ENCODE measurements at places on chromosomes 13 and 19.

- no peak for DNase-seq
Measured at GRCh38 chr19:49597703-49597974, 6.7 kb downstream of the PRR12 start.

DNA sequence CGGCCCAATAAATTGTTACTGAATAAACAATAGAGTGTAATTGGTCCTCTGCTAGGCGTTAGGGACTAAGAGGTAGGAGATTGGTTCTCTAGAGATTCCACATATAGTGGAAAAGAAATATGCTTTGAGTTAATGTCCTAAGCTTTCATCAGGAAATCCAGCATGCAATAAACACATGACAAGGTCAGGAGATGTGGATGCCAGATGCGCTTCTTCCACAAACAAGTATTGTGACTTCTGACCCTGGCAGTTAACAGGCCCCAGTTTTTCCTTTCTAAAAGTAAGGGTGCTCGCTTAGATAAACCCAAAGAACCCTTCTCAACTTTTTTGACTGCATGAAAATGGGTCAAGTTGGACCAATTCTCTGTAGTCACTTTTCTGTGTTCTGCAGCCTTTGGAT is 146.5 kb upstream of the SOX21 start:
- no peak for DNase-seq

GRCh38 chr13:95382916-95383315 is 81.7 kb upstream of the ABCC4 start:
- DNase-seq, result no peak

GRCh38 chr13:73677048-73677601 is 457.1 kb downstream of the KLF12 start:
- no peak for DNase-seq

- DNase-seq, result no peak
Measured at GRCh38 chr19:52990759-52991418, 22.8 kb upstream of the ERVV-1 start.

Measured in COR-L47 (cell line).